Heart right ventricle (tissue), 16 donors: ENCODE measurements at places on chromosomes 13 and 19. TPM values are rescaled to one million over a fixed set of nuclear protein-coding genes. Genes with fewer than 3 reads are reported as not detected.

DNA sequence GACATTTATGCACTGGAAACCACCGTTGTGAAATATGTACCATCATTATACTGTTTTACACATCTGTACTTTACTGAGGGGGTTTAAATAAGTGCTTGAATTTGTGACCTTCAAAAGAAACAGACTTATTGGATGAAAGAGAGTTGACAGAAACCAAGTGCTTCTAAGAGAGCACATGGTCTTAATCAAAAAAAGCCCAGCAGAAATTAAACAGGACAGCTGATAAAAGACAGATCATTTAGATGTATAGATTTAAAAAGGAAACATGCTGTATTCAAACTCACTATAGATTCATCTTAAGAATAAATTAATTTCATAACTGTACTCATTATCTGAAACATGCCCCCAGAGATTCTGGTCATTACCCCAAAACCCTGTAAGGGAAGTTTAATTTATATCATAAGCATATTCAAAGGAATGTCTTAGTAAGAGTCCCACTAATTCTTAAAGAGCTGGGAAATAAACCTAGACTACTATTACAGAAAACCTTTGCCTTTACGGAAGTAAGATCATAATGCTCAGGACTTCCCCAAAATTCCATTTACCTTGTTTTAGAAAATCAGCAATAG is 421.8 kb downstream of the DCT start:
- H3K36me3 ChIP-seq: no peaks in the 10 kb centered on the region
- H3K27me3 ChIP-seq: no peaks in the 10 kb centered on the region
- no peak overlapping the region for H3K4me3 ChIP-seq
- no peak for DNase-seq
- H3K27ac ChIP-seq: no peak overlapping the region

DNA sequence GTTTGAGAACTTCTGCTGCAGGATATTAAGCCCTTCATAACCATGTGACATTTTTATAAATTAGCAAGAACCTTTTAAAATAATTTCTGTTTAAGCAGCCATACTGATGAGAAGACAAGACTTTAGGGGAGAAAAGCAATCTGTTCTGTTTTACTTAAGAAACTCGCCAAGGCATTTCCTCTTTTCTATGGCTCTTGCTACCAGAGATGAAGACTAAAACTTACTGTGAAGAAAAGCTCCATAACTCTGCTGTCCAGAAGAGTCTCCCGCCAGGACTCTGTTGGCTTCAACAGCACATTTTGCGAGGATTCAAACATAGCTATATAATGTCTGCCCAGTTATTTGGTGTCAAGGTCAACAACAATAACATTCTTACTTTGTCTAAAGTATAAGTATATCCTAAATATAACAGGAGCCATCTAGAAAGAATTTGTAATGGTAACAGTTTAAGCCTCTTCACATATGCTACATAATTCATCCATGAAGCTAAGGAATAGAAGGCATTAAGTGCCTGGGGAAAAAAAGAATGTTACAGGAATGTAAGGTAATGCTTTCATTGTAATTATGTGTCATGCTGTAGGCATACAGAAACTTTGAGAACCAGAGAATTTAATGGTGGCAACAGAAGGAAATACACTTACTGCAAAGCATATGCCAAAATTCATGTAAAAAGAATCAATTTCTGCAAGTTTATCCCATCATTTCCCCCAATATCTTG is 53.2 kb upstream of the EEF1AKMT1 start:
- peak overlapping the region; percentile 41 for H3K27ac ChIP-seq
- peaks cover under 1% of the 10 kb centered on the region for H3K36me3 ChIP-seq
- no peak overlapping the region for H3K4me3 ChIP-seq
- H3K4me1 ChIP-seq: peaks cover 22% of the 10 kb centered on the region

DNA sequence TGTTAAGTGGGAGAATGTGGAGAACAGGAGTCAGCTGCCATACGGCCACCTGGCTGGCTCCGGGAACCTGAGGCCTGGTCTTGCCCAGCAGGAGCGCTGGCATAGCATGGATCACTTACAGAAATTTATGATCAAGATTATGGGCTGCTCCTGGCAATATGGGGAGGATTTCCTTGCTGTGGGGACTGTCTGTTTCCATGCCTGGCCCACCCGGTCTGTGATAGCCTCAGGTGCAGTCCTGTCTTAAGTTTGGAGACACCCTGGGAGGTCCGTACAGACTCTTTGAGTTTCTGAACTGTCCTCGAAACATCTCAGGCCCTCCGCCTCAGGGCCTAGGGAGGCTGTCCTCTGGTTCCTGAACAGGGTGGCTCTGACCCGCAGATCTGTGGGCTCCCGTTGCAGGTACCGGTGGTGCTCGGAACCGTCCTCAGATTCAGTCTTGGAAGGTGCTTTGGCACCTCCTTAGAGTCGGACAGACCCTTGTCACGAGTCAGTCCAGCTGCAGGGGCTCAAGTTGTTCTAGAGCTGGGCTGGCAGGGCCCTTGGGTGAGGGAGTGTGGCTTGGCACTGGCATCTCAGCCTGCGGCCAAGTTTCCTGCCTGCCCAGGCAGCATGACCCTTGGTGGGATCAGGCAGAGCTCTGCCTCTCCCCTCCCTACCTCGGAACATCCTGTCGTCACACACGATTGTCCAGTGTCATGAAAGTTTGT is 4.9 kb downstream of the TFDP1 start:
- no peak overlapping the region for H3K4me3 ChIP-seq
- peak; percentile 59 for DNase-seq
- peaks cover 8% of the 10 kb centered on the region for H3K36me3 ChIP-seq

- H3K36me3 ChIP-seq: no peaks in the 10 kb centered on the region
- H3K27ac ChIP-seq: no peak overlapping the region
- H3K27me3 ChIP-seq: no peaks in the 10 kb centered on the region
- H3K4me3 ChIP-seq: no peak overlapping the region
Observed at GRCh38 chr13:67192751-67193150, 37.4 kb downstream of the PCDH9 start.

GRCh38 chr19:50266896-50267295 is 62.3 kb downstream of the KCNC3 start:
- H3K27me3 ChIP-seq: no peaks in the 10 kb centered on the region
- H3K4me1 ChIP-seq: peaks cover 6% of the 10 kb centered on the region
- H3K27ac ChIP-seq: no peak overlapping the region
- no peaks in the 10 kb centered on the region for H3K36me3 ChIP-seq

GRCh38 chr13:39315796-39316195 is 277.5 kb downstream of the NHLRC3 start:
- DNase-seq: no peak
- no peaks in the 10 kb centered on the region for H3K27me3 ChIP-seq
- no peak overlapping the region for H3K4me3 ChIP-seq
- H3K27ac ChIP-seq: no peak overlapping the region
- H3K4me1 ChIP-seq: peaks cover 32% of the 10 kb centered on the region

GRCh38 chr13:42099962-42100675 is 51.7 kb downstream of the DGKH start:
- H3K4me1 ChIP-seq: peaks cover 35% of the 10 kb centered on the region
- no peaks in the 10 kb centered on the region for H3K36me3 ChIP-seq
- DNase-seq: no peak
- H3K4me3 ChIP-seq: no peak overlapping the region

The DHDH gene
- not detected for total RNA-seq

The CGB7 gene
- total RNA-seq: not detected

The CPB2 gene
- not detected for total RNA-seq

The CD209 gene
- 3.9 TPM for total RNA-seq

The VSTM2B gene
- not detected for total RNA-seq

The SMIM44 gene
- total RNA-seq: not detected
